Stimulated activated CD8-positive, alpha-beta memory T cell treated with anti-CD3 and anti-CD28 coated beads, Interleukin-12 subunit alpha, Interleukin-12 subunit beta, amount 100 ng/mL, for 1 hour (primary cell): ENCODE measurements at places on chromosomes 12 and 14.
A peak's percentile ranks its signal among the peaks of the same experiment; 100 is the strongest.

GRCh38 chr12:121813951-121814350 lies 10.1 kb downstream of the SETD1B start:
- no peak for DNase-seq

DNA sequence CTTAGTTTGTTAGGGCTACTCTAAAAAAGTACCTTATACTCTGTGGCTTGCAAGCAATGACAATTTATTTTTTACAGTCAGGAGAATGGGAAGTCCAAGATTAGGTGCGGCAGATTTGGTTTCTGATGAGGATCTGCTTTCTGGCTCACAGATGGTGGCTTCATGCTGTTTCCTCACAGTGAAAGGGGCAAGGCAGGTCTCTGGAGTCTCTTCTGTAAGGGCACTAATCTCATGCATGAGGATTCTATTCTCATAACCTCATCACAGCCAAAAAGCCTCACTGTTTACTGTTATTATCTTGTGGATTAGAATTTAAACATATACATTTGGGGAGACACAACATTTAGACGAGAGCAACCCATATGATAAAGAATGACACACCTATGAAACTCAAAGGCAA lies 1957.4 kb upstream of the SEL1L start:
- DNase-seq = no peak

- no peak for DNase-seq
Observed at GRCh38 chr12:15767301-15767700, 21.9 kb downstream of the EPS8 start.

GRCh38 chr12:41514021-41514777 lies 326.1 kb downstream of the PDZRN4 start:
- no peak for DNase-seq

GRCh38 chr14:103684871-103685270 lies 30.4 kb downstream of the XRCC3 start:
- DNase-seq = no peak

DNA sequence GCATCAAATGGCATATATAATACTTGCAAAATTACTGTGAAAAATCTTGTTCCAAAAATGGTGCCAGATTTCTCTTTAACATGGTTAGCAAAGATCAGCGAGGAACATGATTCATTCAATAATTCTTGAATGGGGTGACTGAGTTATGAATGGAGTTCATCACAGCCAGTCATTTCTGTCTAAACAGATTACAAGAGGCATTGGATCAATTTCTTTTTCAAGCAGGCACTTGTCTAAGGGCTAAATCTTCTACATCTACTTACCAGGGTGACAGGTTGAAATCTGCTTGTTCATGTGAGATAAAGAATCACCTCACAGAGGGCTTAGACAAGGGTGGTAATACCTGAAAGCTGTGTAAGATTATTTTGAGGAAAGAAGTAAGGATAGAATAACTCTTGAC lies 247.7 kb downstream of the ATP23 start:
- DNase-seq = no peak

GRCh38 chr14:95305145-95305544 lies 14.6 kb downstream of the CLMN start:
- DNase-seq = no peak

GRCh38 chr12:15011162-15011561 lies 38.3 kb downstream of the PDE6H start:
- DNase-seq = no peak

DNA sequence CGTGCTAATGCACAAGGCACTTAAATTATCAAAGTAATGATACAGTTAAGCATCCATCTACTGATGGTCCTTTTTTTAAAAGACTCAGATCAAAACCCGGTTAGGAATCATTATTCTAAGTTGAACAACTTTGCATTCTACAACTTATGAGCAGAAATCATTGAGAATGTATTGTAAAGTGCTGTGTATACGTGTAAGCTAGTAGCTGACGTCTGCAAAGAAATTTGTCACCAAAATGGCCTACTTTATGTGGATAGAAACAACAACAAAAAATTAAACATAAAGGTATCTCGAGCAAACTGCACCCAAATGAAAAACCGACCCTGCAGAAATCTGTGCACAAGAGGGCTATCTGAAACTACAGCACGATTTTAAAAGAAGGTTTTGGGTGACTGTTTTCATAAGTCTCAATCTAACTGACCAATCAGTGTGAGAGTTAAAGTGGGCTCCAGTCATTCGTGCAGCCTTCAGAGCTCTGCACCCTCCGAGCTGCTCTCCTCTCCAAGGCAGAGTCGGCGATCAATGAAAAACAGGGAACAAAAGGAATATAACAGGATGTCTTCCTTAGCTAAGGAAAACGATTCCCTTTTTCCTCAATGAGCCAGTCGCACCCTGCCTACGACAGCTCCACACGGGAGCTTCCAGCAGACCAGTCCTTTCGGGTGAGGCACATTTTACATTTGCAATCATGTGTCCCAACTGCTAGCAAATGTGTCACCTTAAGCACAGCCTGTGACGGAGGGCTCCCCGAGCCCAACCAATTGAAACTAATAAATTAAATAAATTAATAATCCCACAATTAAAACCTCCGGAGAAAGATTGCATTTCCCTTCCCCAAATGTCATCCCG lies 200.7 kb upstream of the FOXN3 start:
- DNase-seq = no peak

DNA sequence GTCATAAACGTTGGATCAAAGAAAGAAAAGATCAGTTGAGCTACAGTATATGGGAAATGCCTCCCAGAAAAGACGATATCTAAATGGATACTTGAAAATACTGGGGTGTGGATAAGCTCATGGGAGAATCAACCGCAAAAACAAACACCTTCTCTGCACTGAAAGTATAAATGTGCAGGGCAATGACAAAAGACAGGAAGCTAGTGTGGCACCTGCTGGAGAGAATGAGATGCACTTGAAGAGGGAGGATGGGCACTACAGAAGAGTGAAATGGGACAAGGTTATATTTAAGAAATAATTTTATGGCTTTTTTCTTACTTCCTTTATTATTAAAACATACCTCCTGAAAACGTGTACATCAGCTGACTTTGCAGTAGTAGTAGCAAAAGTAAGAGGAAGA lies 153.7 kb downstream of the PRKD1 start:
- no peak for DNase-seq

DNA sequence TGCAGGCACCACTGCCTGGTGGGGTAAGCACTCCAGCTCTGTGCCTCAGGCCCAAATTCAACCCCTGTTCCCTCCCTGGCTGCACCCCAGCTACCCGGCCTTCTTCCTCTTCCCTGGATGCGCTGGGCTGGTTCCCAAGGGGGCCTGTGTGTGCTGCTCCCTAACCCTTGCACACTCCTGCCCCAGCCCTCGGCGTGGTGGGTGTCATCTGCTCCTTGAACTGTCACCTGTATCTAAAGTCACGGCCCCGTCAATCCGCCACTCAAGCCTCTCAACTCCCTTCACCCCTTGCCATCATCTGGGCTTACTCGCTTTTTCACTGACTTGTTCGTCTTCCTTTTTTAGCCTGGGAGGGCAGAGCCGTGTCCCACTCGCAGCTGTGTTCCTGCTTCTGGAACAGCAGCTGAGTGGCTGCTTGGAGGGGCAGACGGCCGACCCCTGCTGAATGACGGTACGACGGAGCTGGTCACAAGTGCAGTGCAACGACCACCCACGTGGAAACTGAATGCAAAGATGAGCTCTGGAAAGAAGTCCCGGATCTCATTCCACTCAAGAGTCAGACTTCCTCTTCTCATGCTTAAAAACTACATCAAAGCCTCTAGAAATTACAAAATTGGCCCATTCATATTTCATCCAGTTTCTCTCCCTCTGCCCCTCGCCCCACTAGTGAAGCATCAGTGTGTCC lies 138.9 kb downstream of the PIWIL1 start:
- no peak for DNase-seq

GRCh38 chr12:102995372-102995771 lies 37.9 kb downstream of the ASCL1 start:
- no peak for DNase-seq

- peak; percentile 1 for DNase-seq
Observed at GRCh38 chr14:24398653-24399446, at the start of gene NYNRIN. TSS of gene NYNRIN (plus strand) at chr14:24399003. CDS start at chr14:24399247, 244 bp downstream.

GRCh38 chr14:42565556-42565955 lies 958.9 kb downstream of the LRFN5 start:
- DNase-seq = no peak

GRCh38 chr12:93137656-93138612 lies 208.8 kb upstream of the EEA1 start:
- DNase-seq = no peak

DNA sequence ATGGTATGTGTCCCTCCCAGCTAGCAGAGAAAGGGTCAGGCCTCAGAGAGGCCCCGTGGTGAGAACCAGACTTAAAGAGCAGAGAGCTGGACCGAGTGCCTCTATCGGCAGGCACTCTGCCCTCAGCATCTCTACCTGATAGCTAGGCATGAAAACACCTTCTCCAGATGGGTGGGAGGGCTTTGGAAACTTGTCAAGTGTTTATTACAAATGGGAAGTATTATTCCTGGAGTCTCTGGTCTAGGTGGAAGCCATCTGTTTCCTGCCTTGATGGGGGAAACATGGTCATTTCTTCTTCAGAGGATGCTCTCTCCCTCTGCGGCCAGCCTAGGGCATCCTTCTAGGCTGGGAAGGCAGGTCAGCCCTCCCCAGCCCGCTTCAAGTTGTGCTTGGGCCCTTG lies 2.3 kb downstream of the TMEM63C start:
- no peak for DNase-seq

DNA sequence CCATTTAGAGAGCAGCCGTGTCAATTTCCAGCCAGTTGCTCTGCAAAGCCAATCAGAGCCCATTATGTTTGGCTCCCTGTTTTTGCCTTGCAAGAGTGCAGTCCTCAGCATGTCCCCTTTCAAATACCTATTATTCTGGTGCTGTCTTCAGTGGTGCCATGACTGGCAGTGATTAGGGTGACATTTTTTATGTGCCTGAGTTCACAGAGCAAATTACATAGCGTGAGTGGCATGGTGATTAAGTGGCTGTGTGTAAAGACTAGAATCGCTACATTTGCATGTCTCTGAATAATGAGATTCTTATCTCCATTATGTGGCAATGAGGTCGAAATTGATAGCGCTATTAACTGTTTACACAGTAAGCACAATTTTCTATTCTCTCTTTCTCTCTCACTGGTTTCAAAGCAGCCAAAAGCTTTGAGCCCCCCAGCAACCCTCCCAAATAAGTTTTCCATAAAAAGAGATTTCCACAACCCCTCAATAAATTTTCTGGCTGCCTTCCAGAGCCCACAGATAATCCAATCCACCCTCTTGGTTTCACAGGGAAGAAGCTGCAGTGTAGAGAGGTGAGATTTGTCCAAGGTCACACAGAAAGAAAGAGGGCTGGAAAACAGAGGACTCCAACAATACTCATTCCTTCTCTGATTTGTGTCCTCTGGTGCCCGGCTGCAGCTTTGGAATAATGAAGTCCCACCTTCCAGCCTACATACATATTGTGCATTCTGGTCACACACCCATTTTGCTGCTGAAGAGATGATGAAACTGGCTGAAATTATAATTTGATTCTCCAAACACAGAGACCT lies 58.8 kb upstream of the NUDT4 start:
- no peak for DNase-seq

GRCh38 chr14:101022121-101022520 lies 118.6 kb upstream of the RTL1 start:
- no peak for DNase-seq

DNA sequence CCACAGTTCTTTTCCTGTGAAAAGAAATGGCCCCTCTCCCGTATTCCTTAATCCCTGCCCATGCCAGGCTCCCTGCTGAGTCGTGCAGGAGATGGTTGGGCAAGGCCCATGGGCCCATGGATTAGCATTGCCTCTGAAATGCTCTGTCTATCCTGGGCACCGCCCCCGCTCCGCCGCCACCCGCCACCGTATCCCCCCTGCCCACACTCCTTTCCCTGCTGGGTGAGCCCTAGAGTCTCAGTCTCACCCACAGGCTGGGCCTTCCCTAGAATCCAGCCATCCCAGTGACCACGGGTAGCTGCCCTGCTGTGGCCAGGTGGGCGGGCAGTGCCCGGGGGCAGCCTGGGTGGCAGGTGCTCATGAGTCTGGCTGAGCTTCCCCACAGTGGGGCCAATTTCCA lies 50.6 kb downstream of the TSPAN11 start:
- no peak for DNase-seq

DNA sequence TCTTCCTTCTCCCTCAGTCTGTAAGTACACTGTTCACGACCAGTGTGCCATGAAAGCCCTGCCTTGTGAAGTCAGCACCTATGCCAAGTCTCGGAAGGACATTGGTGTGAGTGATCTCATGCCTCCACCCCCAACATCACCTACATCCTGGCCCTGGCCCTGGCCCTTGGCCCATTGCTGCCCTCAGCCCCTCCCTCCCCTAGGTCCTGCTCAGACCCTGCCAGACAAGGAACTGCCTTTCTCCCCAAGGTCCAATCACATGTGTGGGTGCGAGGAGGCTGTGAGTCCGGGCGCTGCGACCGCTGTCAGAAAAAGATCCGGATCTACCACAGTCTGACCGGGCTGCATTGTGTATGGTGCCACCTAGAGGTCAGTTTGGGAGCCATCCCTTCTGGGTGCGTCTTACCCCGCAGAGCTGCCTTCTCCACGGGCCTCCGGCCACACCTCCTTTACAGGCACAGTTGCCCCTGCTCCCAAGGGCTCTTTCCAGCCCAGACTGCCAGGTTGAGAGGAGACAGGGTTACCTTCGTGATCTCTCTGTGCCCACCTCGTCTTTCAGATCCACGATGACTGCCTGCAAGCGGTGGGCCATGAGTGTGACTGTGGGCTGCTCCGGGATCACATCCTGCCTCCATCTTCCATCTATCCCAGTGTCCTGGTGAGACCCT lies 9.2 kb downstream of the DGKA start:
- peak; percentile 81 for DNase-seq
